ENCODE measurements at places on chromosomes 3 and 15.
A peak's percentile ranks its signal among the peaks of the same experiment; 100 is the strongest.

GRCh38 chr3:67529915-67530314, 124.5 kb downstream of the SUCLG2 start:
- DNase-seq = no peak

GRCh38 chr15:44633603-44634002, 29.9 kb downstream of the SPG11 start:
- DNase-seq = peak; percentile 14

- DNase-seq = no peak
These were observed 89.5 kb downstream of the VGLL4 start for GRCh38 chr3:11554236-11554610.

DNA sequence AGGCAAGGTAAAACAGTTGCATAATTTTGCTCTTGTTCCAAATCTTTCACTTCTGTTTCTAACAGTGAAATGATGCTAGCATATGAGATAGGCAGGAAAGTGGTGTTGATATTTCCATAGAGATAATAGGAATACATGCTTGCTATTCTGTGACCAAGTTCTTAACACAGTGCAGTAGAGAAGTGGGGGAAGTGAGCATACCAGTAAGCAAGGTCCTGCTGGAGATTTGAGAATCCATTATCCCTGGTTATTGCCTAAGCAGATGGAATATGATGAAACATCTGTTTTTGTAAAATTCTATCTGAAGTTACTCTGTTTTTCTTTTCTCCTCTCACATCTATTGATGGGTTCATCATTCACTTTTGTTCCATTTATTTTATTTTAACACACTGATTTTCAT, 28.7 kb downstream of the USP8 start:
- DNase-seq = peak; percentile 5

DNA sequence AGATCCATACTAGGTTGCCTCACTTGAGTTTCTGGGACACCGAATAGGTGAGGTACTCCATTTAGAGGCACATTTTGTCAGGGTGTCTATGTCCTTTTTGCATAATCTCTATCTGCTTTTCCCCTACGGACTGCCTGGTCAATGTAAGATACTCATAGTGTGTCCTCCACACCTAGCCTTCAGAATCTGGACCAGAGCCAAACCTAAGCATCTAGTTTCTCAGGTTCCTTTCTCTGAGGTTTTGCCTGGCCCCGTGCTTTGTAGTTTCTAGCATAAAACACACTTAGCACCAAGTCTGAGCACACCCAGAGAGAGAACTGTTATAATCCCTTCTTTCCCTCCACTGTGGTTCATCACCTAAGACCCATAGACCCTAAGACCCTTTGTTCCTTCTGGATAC, 105.9 kb upstream of the MLF1 start:
- DNase-seq = no peak

- no peak for DNase-seq
These were observed 115.7 kb upstream of the BFSP2 start for GRCh38 chr3:133283958-133284807.
